CD8-positive, alpha-beta T cell (primary cell): ENCODE measurements at places on chromosomes 6 and 20. TPM values are rescaled to one million over a fixed set of nuclear protein-coding genes. Genes with fewer than 3 reads are reported as not detected.

DNA sequence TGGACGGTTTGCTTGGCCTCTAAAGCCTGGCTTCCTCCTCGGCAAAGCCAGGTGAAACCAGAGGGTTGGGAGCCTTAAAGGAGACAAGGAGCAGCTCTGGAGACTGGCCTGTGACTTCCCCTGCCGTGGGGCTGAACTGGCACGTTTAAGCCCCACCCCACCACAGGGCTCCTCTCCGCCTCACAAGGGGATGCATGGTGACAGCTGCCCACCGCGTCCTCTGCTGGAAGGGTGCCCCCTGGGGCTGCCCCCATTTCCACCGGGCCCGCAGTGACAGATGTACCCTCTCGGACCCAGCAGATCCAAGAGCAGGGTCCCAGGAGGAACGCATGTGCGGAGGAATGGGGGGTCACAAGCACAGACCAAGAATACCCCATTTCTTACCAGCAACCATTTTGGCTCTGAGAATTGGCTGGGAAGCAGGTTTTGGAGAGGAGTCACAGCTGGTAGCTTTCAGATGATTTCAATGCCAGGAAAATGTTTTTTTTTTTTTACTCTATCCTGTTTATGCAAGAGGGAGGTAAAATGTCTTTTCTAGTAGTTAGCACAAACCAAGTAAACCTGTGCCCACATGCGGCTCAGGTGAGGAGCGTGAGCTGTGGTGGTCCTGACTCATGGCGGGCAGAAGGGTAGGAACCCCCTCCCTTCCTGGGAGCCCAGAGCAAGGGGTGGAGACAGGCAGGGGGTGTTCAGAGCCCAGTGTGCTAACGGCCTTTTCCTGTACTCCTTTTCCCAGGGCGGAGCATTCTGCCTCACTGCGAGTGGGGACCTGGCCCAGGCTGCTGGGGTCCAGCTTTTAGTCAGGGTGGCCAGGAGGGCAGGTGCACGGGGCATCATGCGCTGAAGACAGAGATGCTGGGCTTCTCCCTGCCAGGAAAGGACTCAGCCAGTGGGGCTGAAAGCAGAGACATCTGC, 33.0 kb downstream of the FRMD1 start:
- no peak for DNase-seq

DNA sequence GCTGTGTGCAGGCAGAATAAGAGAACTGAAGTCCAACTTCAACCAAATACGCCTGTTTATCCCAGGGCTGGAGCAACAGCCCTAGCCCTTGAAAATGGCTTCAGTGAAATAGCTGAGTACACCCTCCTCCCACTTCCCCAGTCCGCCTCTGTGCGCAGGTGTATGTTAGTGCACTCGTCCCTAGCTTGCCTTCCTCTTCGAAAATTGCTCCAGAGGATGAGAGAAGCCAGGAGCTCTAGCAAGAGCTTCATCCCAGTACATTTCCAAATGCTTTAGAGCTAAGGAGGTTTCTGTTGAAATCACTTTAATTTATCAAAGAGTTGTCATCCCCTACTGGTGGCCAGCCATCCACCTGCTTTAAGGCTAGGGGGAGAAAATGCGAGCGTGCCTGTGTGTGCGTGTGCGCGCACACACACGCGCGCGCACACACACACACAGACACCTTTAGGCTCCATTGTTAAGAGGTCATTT, 5.4 kb upstream of the POU3F2 start:
- DNase-seq = no peak

GRCh38 chr6:108359901-108360882, 65.3 kb downstream of the AFG1L start:
- no peak for DNase-seq

GRCh38 chr6:13260831-13261230, 67.5 kb downstream of the TBC1D7 start:
- no peak for DNase-seq

- DNase-seq = no peak
Measured at GRCh38 chr6:124798942-124799496, 163.2 kb upstream of the RNF217 start.

GRCh38 chr6:129393654-129394053, 316.3 kb downstream of the ARHGAP18 start:
- no peak for DNase-seq

GRCh38 chr20:59954718-59955117, 3.5 kb upstream of the CDH26 start:
- no peak for DNase-seq

DNA sequence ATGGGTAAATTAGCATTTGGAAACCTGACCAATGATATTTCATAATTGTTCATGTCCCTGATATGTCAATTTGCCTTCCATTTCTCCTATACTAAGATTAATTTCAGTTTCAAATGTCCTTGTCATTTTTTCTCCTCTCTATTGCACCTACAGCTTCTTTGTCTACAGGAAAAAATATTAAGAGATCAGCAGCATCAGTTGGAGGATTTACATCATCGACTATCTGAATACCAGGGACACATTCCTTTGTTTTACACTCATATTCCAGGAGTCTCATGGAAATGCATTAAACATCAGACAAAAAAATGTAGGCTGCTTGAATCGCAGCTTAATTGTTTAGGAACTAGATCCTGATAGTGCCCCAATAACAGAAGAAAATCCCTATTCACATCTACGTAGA, 188.2 kb downstream of the PRKN start:
- DNase-seq = no peak

DNA sequence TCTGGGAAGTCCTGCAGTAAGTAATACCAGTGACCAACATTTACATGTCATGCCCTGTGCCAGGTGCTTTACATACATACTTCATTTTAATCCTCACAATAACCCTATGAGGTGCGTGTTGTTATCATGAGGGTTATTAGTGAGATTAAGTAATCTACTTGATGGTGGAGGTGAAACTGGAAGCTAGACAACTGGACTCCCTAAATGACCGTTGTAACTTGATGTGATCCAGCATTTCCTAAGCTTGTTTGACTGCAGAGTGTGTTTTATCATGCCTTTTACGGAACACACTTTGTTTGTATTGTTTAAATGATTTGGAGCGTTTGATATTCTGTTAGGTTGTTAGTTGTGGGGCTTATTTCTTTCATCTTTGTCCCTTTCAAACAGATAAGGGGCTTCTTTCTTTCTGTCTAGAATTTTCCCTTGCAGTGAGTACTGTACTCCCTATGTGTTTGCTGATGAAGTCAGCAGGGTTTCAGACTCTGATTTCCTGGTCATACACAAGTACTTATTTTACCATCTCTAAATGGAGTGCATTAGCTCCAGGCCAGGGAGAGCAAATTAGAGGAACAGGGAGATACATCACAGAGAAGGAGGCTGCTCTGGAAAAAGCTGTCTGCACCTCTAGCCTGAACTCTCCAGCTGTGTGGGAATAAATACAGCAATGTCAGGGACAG, 29.7 kb downstream of the CHMP4B start:
- no peak for DNase-seq

DNA sequence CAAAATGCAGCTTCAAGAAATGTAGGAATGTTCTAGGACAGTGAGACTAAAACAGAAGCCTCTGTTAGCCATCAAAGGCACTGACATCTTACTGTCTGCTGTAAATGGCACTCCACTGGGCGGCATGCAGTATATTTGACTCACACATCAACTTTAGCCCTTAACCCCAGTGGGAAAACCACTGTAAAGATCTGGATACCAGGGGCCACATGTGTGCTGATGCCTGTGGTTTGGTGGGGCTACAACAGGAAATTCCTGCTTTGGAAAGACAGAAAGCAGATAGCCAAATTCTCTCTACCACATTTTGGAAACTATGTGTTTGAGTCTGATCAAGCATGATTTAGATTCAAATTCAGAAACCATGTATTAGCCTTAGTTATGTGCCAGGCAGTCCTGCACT, 4.3 kb downstream of the PFDN4 start:
- DNase-seq = no peak

GRCh38 chr6:29961966-29962365, 19.6 kb downstream of the HLA-A start:
- DNase-seq = no peak

GRCh38 chr6:160963651-160964050, 27.9 kb upstream of the MAP3K4 start:
- no peak for DNase-seq

DNA sequence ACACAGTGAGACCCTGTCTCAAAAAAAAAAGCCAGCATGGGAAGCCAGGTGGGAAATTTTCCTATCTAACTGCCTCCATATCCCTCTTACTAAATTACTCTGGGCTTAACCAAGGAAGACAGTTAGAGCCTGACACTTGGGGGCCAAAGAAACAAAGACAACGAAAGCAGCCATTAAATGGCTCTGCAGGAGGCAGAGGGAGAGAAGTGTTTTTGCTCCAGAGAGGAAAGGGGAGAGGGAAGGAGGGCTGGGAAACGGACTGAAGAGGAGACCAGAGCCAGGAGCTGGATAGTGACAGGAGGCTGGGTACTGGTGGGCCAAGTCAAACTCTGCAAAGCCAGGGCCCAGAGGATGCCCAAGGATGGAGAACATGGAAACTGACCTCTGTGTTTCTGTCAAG, 10.7 kb upstream of the TGIF2 start:
- no peak for DNase-seq

GRCh38 chr6:136166815-136167214, 83.3 kb downstream of the MTFR2 start:
- no peak for DNase-seq

- no peak for DNase-seq
Measured at GRCh38 chr6:77462359-77463307, 658 bp downstream of the HTR1B start.

DNA sequence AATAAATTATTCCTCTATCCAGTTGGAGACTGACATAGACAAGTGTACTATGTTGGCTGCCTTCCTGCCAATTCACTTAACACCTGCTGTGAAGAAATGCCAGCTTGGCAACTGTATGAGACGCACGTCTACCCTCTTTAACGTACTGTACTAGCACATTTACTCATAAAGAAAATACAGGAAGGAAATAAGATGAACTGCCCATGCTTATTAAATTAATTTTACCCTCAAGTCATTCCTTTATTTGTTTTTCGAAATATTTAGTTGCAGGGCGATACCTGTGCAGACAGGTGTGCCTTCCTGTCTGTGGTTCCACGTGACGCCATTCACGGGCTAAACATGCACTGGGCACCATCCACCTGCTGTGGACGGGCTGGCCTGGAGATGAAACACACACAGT, 52.0 kb downstream of the PSMG4 start:
- no peak for DNase-seq

DNA sequence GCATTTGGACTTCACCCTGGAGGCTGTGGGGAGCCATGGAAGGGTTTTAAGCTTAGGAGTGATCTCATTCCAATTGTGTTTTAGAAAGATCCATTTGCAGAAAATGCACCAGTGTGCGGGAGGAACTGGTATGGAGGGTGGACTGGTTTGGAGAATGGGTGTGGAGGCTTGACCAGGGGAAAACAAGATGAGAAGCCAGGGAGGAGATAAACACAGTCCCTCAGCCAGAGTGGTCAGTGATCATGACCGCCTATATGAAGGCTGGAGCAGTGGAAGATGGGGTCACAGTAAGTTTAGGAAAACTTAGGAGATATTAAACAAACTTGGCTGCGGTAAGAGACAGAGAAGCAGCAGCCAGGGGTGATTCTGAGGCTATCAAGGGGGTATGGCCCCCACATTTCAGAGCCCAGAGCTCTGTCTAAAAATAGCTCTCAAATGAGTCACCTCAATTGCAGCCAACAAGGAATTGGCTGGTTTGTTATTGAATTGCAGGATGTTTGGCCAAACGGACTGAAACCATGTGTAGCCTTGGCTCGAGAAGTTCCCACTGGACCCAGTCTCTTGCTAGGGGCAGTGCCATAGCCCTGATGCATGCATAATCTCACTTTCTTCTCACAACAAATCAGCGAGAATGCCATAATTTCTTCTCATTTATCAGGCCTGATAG, 159.9 kb upstream of the TOP1 start:
- DNase-seq = no peak

DNA sequence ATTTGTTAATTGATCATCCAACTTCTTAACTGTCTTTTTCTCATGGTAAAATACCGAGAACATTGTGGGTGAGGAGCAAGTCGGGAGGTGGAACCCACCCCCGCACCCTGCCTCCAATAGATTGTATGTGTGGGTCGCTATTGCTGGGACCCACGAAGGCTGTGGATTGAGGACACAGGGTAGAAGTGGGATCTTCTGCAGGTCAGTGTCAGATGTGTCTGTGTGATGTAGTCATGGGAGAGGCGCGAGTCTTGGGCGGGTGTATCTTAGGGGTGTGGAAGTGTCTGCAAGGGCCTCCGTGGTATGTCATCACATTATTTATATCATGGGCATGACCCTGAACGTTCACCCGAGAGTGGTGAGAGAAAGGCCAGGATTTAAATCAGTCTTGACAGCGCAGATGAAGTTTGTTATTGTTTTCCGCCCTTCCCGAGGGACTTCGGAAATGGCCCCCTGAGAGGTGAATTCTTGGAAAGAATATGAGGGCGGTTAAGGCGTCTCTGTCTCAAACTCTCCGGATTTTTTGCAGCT, 472 bp upstream of the PAQR8 start:
- peak; percentile 3 for DNase-seq

DNA sequence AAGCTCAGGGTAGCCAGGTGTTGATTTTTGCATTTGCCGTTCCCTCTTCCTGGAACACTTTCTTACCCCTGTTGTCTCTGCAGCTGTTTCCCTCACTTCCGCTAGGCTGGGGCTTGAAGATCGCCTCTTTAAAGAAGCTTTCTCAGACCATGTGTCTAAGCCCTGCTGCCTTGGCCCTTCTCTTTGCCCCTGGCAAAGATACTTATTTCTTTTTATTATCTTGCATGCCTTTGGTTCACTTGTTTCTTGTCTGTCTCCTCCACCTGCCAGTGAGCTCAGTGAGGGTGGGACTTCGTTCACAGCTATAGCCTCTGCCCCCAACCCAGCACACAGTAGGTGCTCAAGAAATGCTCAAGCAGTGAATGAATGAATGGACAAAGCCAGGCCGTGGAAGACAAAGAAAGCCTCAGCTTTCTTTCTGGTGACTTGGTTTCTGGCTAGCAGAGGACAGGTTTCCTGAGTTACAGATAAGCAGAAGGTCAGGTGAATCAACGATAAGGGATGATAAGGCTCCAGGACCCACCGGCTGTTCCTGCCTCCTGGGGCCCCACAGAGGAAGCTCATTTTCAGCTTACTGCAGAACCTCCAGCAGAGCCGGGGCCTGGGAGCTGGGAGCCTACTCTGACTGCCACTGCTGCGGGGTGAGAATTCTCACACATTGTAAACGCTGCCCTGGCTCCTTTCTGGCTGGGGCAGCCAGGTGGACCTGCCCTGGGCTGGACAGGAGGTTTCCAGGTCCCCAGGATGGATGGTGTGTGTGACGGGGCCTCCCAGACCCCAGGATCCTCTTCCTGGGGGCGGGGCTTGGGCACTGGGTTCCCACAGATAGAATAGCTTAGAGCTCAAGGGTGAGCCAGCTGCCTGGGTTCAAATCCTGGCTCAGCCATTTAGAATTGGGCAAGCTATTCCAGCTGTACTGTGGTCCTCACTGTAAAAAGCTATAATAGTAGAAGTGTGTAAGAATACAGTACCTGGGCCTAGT, 29.8 kb downstream of the SNAI1 start:
- DNase-seq = no peak

The LY6G5C gene
- 1.5 TPM for total RNA-seq

The NUS1 gene
- 28.3 TPM for total RNA-seq

The CAPN11 gene
- total RNA-seq = 0.27 TPM

The PREX1 gene
- total RNA-seq = 111 TPM

The MYCT1 gene
- total RNA-seq = not detected

The SOBP gene
- total RNA-seq = 0.44 TPM

The SERINC1 gene
- total RNA-seq = 228 TPM

The RBBP8NL gene
- not detected for total RNA-seq

The BPIFA2 gene
- not detected for total RNA-seq

The KCNK16 gene
- total RNA-seq = not detected

The CLVS2 gene
- not detected for total RNA-seq

The THEMIS gene
- total RNA-seq = 26.3 TPM

The SYNDIG1 gene
- total RNA-seq = not detected
